ENCODE measurements at places on chromosomes 12 and 14. TPM values are rescaled to one million over a fixed set of nuclear protein-coding genes. Genes with fewer than 3 reads are reported as not detected.
A peak's percentile ranks its signal among the peaks of the same experiment; 100 is the strongest.

- DNase-seq = no peak
Observed at GRCh38 chr14:100900837-100901390, 2.6 kb downstream of the RTL1 start.

- DNase-seq = no peak
Observed at GRCh38 chr12:109510196-109510595, 32.8 kb downstream of the UBE3B start.

GRCh38 chr14:75258079-75258802, 20.4 kb upstream of the FOS start:
- no peak for DNase-seq

DNA sequence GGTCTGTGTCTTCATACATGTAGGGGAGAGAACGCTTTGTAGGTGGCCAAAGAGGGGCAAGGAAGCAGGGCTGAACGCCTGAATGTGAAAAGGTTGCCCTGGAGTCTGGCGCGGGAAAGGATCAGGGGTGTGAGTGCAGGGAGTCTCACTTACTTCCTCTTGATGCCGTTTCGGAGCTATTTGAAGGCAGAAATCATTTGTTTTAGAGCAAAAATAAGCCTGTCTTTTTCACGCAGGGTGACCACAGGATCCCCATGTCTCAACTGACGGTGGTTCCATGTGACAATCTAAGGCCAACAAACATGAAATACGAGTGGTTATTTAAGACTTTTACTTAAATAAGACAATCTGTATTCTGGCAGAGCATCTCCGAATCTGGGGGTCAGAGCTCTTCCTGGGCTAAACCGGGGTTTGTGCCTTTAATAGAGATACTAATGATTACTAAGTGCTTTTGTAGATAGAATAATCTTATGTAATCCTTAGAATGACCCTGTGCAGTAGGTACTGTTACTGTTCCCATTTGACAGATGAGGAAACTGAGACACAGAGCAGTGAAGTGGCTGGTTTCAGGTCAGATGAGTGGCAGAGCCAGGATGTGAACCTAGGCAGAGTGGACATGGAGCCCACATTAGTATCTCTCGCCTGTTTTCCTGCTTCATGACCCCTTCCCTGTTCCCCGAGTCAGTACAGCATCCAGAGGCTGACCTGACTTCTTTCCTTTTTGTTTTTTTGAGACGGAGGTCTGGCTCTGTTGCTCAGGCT, 1.9 kb downstream of the BRI3BP start:
- no peak for DNase-seq

DNA sequence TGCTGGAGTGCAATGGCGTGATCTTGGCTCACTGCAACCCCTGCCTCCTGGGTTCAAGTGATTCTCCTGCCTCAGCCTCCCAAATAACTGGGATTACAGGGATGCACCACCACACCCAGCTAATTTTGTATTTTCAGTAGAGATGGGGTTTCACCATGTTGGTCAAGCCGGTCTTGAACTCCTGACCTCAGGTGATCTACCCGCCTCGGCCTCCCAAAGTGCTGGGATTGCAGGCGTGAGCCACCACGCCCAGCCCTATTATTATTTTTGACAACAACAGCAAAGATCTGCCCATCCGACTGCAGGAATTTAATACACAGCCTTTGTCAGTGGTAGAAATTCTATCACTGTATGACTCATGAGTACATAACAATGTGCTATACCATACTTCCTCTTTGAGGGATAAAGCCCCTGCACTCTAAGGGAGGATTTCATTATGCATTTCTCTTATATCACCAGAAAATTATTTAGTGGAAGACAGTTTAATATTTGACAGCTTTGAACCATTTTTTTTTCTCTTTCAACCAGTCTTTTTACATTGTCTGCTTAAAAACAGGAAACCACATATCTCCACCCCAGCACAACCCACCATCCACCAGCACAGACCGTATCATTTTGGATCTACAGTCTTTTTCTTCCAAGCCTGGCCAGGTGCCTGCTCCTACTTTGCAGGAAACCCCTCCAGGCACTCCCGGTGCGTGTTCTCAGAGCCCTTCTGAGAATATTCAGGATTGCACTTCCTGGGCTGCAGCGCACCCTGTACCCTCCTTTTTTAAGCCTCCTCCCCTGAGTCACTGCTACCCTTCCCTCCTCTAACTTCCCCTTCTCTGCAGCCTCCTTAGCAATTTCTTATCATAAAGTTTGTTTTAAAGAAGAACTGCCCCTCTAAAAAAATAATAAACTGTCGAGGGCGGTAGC, 594 bp downstream of the ARHGDIB start:
- no peak for DNase-seq

DNA sequence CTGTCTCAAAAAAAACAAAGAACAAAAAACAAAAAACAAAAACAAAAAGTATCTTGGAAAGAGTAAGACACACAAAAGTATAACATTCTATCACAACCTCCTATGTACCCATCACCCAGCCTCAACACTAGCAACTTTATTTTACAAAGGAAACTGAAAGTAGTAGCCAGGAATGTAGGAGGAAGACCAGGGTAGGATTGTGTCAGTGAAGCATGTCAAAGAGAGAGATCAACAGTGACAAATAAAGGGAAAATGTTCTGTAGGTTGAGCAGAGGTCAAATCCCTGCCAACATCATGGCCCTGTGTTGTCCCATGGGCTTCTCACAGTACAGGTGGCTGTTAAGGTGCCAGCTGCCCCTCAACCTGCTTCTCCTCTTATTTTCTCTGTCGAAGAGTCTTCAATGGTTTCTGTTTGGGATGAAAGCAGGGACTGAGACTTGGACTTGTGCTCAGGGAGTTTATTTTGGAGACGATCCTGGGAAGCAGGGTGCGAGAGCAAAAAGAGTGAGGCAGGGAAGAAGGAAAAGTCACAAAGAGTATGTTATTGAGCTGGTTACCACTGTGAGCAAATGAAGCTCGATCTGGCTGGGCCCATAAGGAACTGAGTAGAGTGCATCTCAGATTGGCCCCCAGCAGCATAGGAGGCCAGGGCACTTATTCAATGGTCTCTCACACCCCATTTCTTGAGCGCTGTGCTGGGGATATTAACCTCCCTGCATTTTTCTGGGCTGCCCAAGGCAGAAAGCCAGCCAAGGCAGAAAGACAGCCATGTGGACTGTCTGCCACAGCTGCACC, 29.4 kb upstream of the CTDSP2 start:
- DNase-seq = no peak

- no peak for DNase-seq
Observed at GRCh38 chr12:43957732-43958372, 122.0 kb downstream of the TMEM117 start.

GRCh38 chr12:40446385-40446784, 221.6 kb downstream of the LRRK2 start:
- no peak for DNase-seq

DNA sequence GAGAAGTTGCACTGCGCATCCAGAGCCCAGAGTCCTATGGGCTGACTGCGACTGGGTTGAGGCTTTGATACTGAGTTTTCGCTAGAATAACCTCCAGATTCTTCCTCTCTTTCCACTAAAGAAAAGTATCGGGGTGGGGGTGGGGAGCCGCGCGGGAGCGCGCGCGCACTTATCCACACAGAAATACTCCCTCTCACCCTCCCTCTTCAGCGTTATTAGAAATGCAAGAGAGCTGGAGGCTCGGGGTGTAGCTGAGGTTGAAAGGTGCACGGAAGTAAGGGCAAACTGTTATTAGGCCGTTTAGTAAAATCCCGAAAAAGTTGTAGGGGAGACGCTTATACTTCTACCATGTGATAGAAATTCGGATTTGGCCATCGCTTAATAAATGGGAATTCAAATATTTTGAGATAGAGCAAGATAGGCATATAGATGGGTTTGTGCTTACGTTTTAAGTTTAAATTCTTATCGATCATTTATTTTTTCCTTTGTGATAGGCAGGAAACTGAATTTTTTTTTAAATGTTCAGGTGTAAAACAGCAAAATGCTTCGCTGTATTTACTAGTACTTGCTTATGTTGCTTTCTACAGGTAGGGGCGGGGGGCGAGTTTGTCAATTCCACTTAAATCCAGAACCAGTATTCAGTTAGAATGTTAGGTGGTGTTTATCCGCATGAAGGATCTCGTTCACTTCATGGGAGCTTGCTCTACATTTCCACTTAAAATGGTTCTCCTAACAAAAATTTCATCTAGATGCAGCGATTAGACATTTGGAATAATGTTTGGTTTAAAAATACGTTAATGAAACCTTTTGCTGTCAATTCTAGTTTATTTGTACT, 1.1 kb downstream of the ARHGAP5 start:
- peak; percentile 64 for DNase-seq

GRCh38 chr14:61564618-61565091, 130.7 kb upstream of the HIF1A start:
- DNase-seq = no peak

- DNase-seq = no peak
Observed at GRCh38 chr14:65001723-65002122, 15.0 kb downstream of the FNTB start.

DNA sequence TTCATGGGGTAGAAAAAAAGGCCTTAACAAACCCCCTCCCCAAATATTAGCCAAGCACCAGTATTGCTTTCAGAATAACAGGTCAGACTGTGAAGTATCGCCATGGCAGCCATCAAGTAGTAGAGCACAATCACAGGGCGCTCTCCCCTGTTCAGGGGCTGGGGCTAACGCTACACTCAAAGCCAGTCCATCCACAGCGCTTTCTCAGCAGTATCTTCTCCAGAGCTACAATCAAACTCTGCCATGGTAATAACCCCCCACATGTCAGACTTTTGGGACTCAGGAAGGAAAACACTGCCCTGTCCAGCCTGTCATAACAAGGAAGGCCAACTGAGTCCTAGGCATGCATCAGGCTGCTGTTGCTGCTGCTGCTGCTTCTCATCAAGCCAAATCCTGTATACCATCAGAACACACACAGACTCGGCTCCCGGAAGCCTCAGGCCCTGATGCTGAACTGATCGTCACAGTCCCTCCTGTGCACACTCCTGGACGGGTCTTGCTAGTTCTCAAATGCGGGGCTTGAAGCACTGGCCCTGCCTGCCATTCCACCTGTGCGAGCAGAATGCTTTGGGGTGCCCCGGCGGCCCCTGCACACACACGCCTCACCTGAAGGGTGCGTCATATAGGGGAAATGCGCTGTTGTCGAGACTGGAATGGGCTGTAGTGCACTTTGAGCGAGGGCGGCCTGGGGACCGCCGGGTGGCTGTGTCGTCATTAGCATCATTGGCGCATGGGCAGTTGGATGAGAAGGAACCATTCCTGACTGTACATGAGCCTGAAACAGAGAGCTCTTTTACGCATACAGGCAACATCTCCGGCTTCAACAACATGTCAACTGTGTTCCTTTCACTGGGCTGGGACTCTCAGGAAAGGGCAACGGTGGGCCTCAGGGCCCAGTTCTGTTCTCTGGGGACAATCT, 47.6 kb downstream of the SH2B3 start:
- no peak for DNase-seq

DNA sequence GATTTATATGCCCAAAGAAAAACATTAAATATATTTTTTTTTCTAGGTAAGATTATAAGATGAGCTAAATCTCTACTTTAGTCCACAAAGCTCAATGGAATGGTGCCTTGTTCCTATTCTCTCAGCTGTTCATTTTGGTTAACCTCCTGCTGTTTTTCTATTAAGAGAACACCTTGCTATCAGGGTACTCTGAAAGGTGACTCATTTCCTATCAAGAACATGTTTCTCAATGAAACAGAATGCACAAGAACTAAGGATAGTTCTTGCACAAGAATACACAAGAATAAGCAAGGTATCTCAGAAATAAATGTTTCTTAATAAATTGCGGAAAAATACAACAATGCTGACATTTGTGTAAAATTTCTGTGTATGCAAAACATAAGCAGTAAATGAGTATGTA, 14.1 kb downstream of the ABCD2 start:
- no peak for DNase-seq

Gene DNAJC22
- 49.4 TPM for total RNA-seq

Gene SRRM4
- total RNA-seq = not detected

Gene RPGRIP1
- total RNA-seq = 1.3 TPM

Gene IL26
- not detected for total RNA-seq

Gene RNASE3
- total RNA-seq = not detected

Gene TAS2R19
- total RNA-seq = 11.8 TPM

Gene CD69
- total RNA-seq = 1.8 TPM

Gene OR4M1
- total RNA-seq = not detected

All from liver (tissue), 10 donors.